ENCODE measurements at places on chromosomes 4 and X.

- DNase-seq = no peak
Observed at GRCh38 chr4:6619466-6620255, 20.8 kb upstream of the MRFAP1 start.

DNA sequence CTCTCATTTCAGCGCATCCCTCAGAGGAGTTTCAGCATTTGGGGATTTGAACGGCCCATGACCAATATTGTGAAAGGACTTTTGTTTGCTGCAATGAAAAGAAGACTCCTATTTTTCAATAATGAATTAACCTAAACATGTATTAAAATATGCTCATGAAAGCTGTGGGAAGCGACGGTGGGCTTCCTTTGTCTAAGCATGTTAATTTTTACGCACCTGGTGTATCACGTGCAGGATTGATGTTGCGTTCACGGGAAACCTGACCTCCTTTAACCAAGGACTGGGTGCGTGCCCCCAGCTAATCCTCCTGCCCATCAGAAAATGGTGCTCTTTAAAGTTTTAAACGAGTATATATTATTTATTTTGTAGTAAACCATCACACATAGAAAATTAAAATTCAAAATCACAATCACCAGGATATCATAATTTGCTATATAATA is 590 bp upstream of the CCDC110 start:
- DNase-seq = no peak

DNA sequence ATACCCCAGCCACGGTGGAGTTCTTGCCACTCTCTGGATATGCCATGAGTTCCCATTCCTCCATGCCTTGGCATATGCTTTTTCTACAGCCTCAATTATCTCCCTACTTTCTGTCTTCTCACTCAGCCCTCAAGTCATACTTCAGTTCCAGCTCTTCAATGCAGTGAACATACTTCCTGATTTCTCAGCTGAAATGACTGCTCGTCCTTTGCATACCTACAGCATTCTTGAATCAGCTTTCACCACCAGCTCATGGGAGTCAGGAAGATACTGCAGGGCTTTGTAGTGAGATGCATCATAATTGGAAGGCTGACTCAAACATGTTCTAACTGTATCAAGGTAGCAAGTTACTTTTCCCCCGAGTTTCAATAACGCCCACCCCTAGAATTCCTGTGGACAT is 118.4 kb downstream of the APBB2 start:
- no peak for DNase-seq

- no peak for DNase-seq
Observed at GRCh38 chr4:56870946-56871345, 36.8 kb upstream of the REST start.

DNA sequence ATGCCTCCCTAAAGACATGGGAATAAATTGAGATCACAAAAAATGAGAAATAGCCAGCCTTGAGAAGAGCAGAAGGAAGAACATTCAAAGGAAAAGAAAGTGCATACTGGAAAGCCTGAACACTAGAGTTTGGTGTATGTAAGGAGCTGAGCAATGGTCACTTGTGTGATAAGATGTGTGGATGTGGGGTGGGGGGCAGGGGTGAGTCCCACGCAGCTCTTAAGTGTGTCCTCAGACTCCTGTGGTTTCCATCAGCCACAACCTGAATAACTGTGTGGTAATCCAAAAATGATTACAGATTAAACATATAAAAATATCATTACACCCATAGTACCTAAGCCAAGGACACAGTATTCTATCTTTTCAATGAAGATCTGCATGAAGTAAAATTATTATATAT is 59.9 kb downstream of the ELOVL6 start:
- no peak for DNase-seq

GRCh38 chr4:79851625-79852304 is 221.3 kb downstream of the ANTXR2 start:
- DNase-seq = no peak

- no peak for DNase-seq
Observed at GRCh38 chr4:135900956-135901355, 1631.3 kb downstream of the PCDH18 start.

- DNase-seq = no peak
Observed at GRCh38 chr4:2071912-2072867, 13.1 kb downstream of the NAT8L start.
